ENCODE measurements at places on chromosomes 6 and 20.
A peak's percentile ranks its signal among the peaks of the same experiment; 100 is the strongest.

DNA sequence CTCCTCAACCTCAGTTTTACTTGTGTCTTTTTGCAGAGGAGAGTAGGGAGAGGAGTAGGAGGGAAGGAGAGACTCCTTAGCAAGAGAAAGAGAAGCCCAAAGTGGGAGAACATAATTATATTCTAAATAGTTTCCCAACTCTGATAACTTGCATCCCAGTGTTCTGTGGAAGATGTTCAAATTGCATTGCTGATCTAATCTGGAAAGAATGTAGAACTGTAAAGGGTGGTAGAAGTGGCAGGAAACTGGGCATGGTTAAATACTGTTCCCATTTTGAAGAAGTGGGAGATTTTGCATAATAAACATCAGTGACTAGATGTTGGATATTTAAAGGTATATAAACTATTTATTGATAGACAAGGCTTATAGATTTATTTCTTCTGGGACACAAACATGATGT lies 42.6 kb upstream of the HMGN3 start:
- no peak overlapping the region for H3K4me3 ChIP-seq
- no peaks in the 10 kb centered on the region for H3K36me3 ChIP-seq
- DNase-seq, result no peak
- no peak overlapping the region for H3K27ac ChIP-seq
- H3K27me3 ChIP-seq, result no peaks in the 10 kb centered on the region
- no peaks in the 10 kb centered on the region for H3K4me1 ChIP-seq

DNA sequence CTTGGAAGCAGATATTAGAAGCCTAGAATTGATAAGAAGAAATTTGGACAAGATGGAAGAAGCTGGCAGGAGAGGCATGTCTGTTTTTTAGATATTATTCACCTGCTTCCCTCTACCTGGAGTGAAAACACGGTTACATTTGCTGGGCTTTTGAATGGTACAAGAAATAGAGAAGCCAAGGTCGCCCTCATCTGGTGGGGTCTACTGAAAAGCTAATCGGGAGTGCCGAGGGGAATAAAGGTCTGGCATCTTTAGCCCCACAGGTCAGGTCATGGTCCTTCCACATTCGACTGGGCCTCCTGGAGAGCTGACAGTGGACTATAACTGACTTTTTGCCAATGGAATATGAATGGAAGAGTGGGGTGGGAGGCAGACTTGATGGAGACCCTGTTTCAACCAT lies 4.6 kb upstream of the C2 start:
- H3K4me1 ChIP-seq, result no peaks in the 10 kb centered on the region
- no peak for DNase-seq
- H3K36me3 ChIP-seq, result no peaks in the 10 kb centered on the region
- no peak overlapping the region for H3K4me3 ChIP-seq
- H3K27ac ChIP-seq, result no peak overlapping the region

DNA sequence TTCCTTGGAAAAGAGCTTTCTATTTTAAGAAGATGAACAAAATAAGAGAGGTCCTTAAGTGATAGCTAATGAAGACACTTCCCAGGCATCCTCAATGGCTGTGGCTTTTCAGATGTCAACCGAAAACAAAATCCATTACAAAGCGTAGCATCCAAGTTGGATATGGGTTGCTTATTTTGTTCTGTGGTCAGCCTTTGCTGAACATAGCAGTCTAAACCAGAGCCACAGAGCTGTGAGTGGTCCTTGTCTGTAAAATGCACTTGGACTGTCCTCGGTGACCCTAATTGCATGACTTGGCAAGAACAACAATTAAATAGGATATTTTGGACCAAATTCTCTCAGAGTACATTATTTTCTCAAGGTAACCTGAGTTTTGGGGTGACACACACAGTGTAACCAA lies 10.4 kb upstream of the BFSP1 start:
- H3K36me3 ChIP-seq, result no peaks in the 10 kb centered on the region
- H3K27ac ChIP-seq, result peak overlapping the region; percentile 73
- DNase-seq, result no peak
- H3K4me1 ChIP-seq, result peaks cover 47% of the 10 kb centered on the region
- H3K4me3 ChIP-seq, result no peak overlapping the region
- H3K27me3 ChIP-seq, result no peaks in the 10 kb centered on the region

GRCh38 chr20:48038713-48039112 lies 253.4 kb upstream of the SULF2 start:
- no peak for DNase-seq
- H3K4me3 ChIP-seq, result no peak overlapping the region
- no peaks in the 10 kb centered on the region for H3K4me1 ChIP-seq
- no peak overlapping the region for H3K27ac ChIP-seq
- no peaks in the 10 kb centered on the region for H3K27me3 ChIP-seq

- H3K27ac ChIP-seq, result no peak overlapping the region
- no peaks in the 10 kb centered on the region for H3K4me1 ChIP-seq
- no peak for DNase-seq
- H3K36me3 ChIP-seq, result no peaks in the 10 kb centered on the region
- no peak overlapping the region for H3K4me3 ChIP-seq
These were observed 1005.7 kb downstream of the HACE1 start for GRCh38 chr6:103854059-103854458.

DNA sequence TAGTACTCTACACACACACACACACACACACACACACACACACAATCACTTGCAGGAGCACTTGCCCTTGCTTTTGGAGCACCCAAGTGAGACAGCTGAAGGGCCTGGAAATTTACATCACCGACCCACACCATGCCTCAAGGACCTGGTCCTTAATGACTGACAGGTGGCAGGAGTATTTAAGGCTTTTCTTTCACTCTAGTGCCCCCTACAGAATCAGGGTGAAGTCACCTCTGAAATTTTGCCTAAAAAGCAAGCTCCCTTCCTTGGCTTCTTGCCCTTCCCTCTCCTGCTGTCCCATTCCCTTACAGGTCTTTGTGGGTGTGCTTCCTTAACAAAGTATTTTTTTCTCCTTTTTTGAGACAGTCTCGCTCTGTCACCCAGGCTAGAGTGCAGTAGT lies 353.5 kb upstream of the IRAK1BP1 start:
- H3K27me3 ChIP-seq, result no peaks in the 10 kb centered on the region
- no peaks in the 10 kb centered on the region for H3K36me3 ChIP-seq
- H3K4me3 ChIP-seq, result no peak overlapping the region
- H3K4me1 ChIP-seq, result no peaks in the 10 kb centered on the region
- no peak overlapping the region for H3K27ac ChIP-seq

Data from thoracic aorta (tissue), 2 donors.